ENCODE measurements at places on chromosomes 6 and 20.

DNA sequence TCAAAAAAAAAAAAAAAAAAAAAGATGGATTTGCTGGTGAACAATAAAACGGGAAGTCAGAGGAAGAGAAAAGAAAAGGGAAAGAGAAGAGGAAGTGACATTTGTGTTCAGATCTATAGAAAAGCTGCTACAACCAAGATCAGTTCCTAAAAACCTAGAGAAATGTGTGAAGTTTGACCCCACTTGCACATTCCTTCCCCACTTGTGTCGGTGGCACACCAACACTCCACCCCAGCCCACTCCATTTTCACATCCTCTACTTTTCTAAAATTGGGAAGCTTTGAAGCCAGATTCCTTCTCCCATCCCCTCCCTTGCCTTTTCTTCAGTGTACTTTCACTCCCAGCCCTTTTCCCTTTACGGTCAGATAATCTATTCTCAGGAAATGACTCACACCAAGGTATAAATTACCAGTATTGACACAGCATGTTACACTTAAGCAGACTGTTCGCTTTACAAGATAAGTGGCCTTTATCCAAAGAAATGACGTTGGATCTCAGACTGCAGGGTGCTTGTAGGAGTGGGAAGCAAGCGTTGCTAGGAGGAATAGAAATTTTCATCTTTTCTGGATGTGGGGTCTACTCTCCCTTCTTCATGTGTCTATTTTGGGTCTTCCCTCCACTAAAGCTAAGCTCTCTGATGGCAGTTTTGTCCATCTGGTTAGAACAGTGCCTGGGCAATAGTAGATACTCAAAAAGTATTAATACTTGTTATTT lies 92.5 kb upstream of the ADGRF1 start:
- peaks cover 51% of the 10 kb centered on the region for H3K4me1 ChIP-seq
- peak overlapping the region; percentile 47 for H3K27ac ChIP-seq
- H3K27me3 ChIP-seq: no peaks in the 10 kb centered on the region
- H3K36me3 ChIP-seq: no peaks in the 10 kb centered on the region
- no peak overlapping the region for H3K4me3 ChIP-seq
- no peak for DNase-seq

DNA sequence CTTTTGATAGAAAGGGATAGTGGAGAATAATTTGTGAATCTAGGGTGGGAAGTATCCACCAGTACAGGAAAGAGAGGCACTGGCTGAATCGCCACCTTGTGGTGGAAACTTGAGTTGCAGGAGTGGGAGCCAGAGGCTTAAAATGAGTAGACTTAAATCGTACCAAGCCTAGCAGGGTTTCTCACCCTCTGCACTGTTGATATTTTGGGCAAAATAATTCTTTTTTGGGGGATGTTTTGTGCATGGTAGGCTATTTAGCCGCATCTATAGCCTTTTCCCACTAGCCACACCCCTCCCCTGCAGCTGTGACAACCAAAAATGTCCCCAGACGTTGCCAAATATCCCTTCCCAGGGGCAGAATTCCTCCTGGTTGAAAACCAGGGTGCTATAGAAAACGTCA lies 119.1 kb downstream of the DHX35 start:
- H3K27ac ChIP-seq: no peak overlapping the region
- H3K4me3 ChIP-seq: no peak overlapping the region
- H3K4me1 ChIP-seq: no peaks in the 10 kb centered on the region
- H3K27me3 ChIP-seq: no peaks in the 10 kb centered on the region

DNA sequence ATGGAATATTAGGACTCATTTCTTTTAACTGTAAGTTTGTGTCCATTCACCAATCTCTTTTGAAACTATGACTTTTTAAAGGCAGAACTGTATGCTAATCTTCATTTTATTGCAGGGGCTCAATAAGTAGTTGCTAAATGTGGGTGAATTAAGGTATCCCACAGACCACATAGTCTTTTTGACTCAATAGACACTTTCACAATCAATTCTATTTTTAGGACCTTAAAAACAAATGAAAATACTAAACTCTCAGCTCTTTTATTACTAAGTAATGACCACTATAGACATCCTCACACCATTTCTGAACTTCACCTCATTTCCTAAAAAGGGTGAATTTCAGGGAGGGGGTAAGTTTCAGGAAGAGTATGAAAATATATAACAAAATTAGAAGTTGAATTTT lies 106.8 kb upstream of the BEND6 start:
- H3K27me3 ChIP-seq: no peaks in the 10 kb centered on the region
- H3K4me3 ChIP-seq: no peak overlapping the region
- no peak overlapping the region for H3K27ac ChIP-seq
- DNase-seq: no peak
- peaks cover 30% of the 10 kb centered on the region for H3K4me1 ChIP-seq

DNA sequence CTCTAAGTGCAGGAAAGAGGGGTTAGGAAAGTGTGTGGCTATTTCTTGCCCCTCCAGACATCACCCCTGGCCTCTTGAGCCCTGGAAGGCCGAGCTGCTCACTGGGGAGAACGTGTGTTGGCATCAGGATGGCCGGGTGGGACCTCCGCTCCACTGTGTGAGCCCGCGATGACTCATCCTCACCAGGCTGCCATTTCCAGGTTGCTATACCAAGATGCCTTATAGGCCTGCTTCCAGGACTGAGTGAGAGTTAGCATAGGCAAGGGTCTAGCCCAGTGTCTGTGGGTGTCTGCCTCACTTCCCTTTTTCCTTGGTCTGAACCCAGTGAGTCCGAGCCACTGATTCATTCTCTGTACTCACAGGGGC lies 105.0 kb downstream of the MRPL14 start:
- no peaks in the 10 kb centered on the region for H3K4me1 ChIP-seq
- H3K27me3 ChIP-seq: no peaks in the 10 kb centered on the region
- H3K27ac ChIP-seq: no peak overlapping the region
- DNase-seq: peak; percentile 60
- H3K4me3 ChIP-seq: no peak overlapping the region

- DNase-seq: no peak
- H3K36me3 ChIP-seq: no peaks in the 10 kb centered on the region
- H3K27ac ChIP-seq: no peak overlapping the region
- H3K4me3 ChIP-seq: no peak overlapping the region
- no peaks in the 10 kb centered on the region for H3K27me3 ChIP-seq
- no peaks in the 10 kb centered on the region for H3K4me1 ChIP-seq
These were observed 339.4 kb downstream of the BMP2 start for GRCh38 chr20:7106910-7107309.

GRCh38 chr6:126481319-126481718 lies 141.4 kb downstream of the CENPW start:
- no peak overlapping the region for H3K27ac ChIP-seq
- H3K27me3 ChIP-seq: no peaks in the 10 kb centered on the region
- H3K4me1 ChIP-seq: no peaks in the 10 kb centered on the region
- DNase-seq: no peak

DNA sequence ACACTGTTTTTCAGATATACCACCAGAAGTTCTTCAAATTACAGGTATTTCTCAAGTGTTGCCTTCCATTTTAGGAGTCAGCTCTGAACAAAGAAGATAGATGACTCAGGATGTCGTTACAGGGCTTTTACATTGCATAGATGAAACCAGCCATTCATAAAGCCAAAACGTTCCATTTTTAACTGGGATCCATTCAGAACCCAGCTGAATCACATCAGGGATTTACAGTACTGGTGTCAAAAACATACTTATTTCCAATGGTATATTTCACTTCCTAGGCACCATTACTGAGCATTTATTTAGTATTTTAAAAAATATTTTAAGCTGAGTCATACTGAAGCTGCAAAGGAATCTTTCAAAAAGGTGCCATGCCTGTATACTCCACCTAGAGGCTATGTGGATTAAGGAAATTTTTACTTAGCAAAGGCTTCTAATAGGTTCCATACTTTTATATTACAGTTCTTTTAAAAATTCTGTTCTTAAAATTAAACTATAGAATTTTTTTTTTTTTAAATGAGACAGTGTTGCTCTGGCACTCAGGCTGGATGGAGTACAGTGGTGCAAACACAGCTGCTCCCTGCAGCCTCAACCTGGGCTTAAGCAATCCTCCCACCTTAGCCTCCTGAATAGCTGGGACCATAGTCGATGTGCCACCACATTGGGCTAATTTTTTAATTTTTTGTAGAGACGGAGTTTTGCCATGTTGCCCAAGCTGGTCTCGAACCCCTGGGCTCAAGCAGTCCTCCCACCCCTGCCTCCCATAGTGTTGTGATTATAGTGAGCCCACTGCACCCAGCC lies 2.6 kb downstream of the ASF1A start:
- no peak overlapping the region for H3K4me3 ChIP-seq
- H3K36me3 ChIP-seq: no peaks in the 10 kb centered on the region
- no peak for DNase-seq
- no peak overlapping the region for H3K27ac ChIP-seq

DNA sequence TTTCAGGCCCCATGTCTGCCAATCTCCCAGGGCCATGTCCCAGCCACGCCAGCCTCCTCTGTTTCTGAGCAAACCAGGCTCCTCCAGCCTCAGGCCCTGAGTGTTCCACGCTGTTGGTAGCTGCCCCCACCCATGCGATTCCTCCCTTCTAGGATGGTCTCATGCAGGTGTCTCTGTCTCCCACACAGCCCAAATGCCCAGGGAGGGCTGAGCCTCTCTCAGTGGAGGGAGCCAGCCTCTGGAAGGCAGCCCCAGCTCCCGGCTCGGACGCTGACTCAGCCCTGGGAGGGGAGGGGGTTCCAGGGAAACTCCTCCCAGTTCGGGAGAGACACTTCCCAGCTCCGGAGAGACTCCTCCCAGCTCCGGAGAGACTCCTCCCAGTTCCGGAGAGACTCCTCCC lies 122.9 kb upstream of the AFDN start:
- no peaks in the 10 kb centered on the region for H3K36me3 ChIP-seq
- H3K4me3 ChIP-seq: no peak overlapping the region
- H3K27ac ChIP-seq: no peak overlapping the region
- no peaks in the 10 kb centered on the region for H3K27me3 ChIP-seq

DNA sequence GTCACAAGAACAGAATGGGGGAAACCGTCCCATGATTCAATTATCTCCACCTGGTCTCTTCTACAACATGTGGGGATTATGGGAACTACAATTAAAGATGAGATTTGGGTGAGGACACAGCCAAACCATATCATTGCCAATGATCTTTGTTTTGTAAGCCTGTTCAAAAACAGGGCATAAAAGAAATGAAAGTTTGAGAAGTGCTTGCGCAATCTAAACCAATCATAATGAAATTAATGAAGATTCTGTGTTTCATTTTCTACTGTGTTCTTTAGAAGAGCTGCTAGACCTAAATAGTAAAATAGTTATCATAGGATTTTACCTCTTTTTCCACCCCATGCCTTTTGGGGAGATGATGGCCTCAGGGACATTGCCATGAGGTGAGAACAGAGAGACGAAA lies 761.3 kb downstream of the HDGFL1 start:
- no peaks in the 10 kb centered on the region for H3K36me3 ChIP-seq
- H3K4me3 ChIP-seq: no peak overlapping the region
- no peak for DNase-seq
- H3K27ac ChIP-seq: no peak overlapping the region
- no peaks in the 10 kb centered on the region for H3K4me1 ChIP-seq

DNA sequence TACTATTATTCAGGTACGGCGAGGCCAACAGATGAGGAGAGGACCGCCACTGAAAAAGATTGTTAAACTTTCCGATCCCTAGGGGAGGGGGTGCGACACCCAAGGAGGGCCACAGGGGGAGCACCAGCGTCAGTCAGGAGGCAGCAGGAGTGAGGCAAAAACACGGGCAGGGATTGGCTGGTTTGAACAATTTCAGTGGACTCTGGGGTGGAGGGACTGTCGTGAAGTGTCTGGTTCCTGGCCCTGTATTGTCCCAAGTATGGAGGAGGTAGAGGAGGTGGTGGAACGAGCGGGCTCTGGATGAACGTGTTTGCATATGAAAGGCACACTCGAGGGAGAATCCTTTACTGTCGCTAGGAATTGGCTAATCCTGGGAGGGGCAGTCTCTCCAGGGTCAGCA lies 32.5 kb upstream of the MCUR1 start:
- no peaks in the 10 kb centered on the region for H3K27me3 ChIP-seq
- H3K27ac ChIP-seq: no peak overlapping the region
- H3K4me3 ChIP-seq: no peak overlapping the region

GRCh38 chr6:137705160-137706082 lies 161.6 kb upstream of the TNFAIP3 start:
- H3K27me3 ChIP-seq: no peaks in the 10 kb centered on the region
- H3K36me3 ChIP-seq: no peaks in the 10 kb centered on the region
- peak; percentile 74 for DNase-seq
- H3K27ac ChIP-seq: no peak overlapping the region
- H3K4me1 ChIP-seq: no peaks in the 10 kb centered on the region

- H3K36me3 ChIP-seq: no peaks in the 10 kb centered on the region
- no peaks in the 10 kb centered on the region for H3K4me1 ChIP-seq
- DNase-seq: no peak
- H3K27ac ChIP-seq: no peak overlapping the region
- no peak overlapping the region for H3K4me3 ChIP-seq
- H3K27me3 ChIP-seq: no peaks in the 10 kb centered on the region
These were observed 117.6 kb downstream of the EPB41L2 start for GRCh38 chr6:130945401-130945919.

DNA sequence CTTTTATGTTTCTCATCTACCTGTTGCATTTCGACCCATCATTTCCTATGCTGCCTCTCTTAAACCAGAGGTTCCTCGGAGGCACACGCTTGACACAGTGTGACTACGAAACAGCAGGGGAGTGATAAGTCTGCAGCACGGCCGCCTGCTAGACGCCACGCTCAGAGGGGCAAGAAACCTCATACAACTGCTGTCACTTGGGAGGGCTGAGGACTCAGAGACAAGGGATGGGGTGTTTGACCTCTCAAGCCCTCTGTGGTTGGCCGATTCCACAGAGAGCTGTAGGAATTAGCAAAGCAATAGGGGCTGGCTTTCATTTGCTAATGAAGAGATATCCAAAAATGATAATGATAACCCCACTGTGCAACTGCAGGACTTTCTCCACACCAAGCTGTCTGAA lies 372.5 kb downstream of the ZFAND3 start:
- no peak overlapping the region for H3K27ac ChIP-seq
- no peak for DNase-seq
- H3K4me1 ChIP-seq: no peaks in the 10 kb centered on the region
- H3K36me3 ChIP-seq: no peaks in the 10 kb centered on the region
- H3K4me3 ChIP-seq: no peak overlapping the region
- no peaks in the 10 kb centered on the region for H3K27me3 ChIP-seq

DNA sequence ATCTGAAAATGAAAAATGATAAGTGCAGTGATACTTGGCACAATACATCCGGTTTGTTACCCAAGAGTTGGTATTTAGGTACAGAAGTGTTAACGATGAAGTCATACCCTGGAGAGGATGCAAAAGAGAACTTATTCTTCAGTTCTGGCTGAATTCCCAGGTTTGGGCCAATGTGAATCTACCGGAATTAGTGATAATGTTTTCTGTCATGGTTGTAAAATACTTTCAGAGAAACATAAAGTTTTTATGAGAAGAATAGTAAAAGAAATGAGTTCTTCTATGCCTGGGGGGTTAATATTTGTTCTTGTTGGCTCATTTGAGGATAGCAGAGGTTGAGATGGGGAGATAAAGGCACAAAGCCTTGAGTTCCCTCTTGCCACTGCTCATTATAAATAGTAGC lies 509.9 kb upstream of the POU3F2 start:
- H3K36me3 ChIP-seq: no peaks in the 10 kb centered on the region
- H3K4me3 ChIP-seq: no peak overlapping the region
- no peaks in the 10 kb centered on the region for H3K27me3 ChIP-seq
- H3K4me1 ChIP-seq: no peaks in the 10 kb centered on the region
- DNase-seq: no peak

GRCh38 chr20:3101737-3102574 lies 17.4 kb upstream of the AVP start:
- H3K4me1 ChIP-seq: no peaks in the 10 kb centered on the region
- H3K27ac ChIP-seq: no peak overlapping the region
- DNase-seq: no peak
- H3K4me3 ChIP-seq: no peak overlapping the region

GRCh38 chr20:48333707-48334106 lies 494.1 kb downstream of the PREX1 start:
- no peaks in the 10 kb centered on the region for H3K27me3 ChIP-seq
- peaks cover 37% of the 10 kb centered on the region for H3K4me1 ChIP-seq
- H3K36me3 ChIP-seq: no peaks in the 10 kb centered on the region
